ENCODE measurements at places on chromosomes 7 and 10.

DNA sequence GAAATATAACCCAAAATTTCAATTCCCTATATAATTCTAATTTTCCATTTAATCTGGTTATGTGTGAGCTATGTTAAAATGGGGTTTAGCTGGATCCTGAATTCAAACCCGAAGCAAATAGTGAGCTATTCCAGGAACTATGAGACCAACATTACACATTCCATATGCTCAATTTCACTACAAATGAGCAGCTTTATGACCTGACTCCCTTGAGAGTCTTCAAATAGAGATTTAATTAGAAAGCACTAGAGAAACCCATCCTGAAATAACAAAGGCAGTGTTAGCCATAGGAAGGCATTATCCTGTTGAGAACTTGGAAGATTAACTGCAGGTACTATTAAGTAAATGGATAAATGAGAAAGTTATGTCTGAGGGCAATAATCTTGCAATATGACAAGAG lies 890.0 kb downstream of the GRM8 start:
- DNase-seq, result no peak

DNA sequence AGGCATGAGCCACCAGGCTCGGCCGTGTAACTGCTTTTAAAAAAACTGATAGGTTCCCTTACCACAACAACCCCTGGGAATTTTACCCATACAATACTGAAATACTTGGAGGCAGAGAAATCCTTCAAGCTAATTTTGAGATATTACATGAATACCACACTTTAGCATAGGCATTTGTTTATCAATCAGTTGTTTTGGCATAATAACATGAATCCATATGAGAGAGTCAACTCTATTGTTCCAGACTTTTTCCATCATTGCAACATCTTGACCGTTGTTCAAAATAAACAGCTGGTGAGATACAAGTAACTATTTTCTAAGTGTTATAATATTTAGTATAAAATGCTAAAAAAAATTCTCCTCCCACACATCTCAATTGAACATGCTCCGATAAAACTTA lies 36.8 kb downstream of the LAMB4 start:
- DNase-seq, result no peak

DNA sequence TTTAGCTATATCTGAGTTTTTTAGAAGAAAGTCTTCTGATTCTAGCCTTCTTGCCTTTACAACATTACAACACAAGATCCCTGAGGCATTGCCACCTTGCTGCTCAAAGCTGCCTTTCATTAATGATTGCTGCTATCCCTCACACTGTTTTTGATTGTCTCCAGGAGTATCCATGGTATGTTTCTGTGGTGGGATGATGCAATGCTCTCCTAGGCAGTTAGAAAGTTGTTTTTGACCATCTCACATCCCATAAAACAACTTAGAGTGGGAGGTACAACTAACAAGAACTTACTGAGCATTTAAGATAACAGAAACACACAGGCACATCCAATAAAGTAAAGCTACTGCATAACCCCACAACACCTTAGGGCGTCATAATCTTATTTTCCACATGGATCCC lies 1156.0 kb upstream of the LRRTM3 start:
- no peak for DNase-seq

DNA sequence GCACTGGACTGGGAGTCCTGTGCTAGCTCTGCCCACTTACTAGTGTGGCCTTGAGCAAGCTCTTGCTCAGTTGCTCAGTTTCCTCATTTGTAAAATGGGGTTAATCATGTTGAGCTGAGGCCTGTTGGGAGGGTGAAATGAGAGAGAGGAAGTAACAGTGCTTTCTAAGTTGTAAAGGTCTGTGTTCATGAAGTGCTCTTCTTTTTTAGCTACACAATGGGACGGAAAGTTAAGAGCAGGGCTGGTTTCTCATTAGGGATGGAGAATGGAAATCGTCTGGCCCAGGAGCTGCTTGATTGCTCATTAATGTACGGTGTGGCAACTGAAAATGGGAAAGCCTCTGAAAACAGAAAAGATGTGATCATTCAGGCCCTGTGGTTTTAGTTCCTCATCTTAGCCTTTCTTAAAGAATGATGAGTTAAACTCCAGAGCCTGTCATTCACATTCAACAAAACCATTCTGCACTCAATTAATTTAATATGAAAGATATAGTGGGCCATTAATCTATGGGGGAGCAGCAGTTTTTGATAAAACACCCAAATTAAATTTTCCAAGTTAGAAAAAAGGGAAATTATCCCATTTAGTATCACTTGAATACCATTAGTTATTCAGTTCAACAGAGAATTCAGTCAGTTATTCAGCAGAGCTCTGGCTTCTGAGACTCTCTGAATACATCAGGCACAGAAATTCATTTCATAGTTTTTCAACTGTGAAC lies 60.5 kb downstream of the SH2D4B start:
- DNase-seq, result no peak

- DNase-seq, result peak; percentile 57
Measured at GRCh38 chr7:159197066-159197975, 52.7 kb upstream of the VIPR2 start.

Measured in CD4-positive, alpha-beta T cell treated with Interleukin-17A for 1 hour (primary cell).